ENCODE measurements at places on chromosomes 4 and X. TPM values are rescaled to one million over a fixed set of nuclear protein-coding genes. Genes with fewer than 3 reads are reported as not detected.

SUPT20HL2 gene
- not detected for total RNA-seq

SAT1 gene
- 1,194 TPM for total RNA-seq

MAGEB2 gene
- total RNA-seq: not detected

FAT1 gene
- 268 TPM for total RNA-seq

TMPRSS11B gene
- total RNA-seq: 0.05 TPM

GAGE13 gene
- not detected for total RNA-seq

PCDH7 gene
- 13.0 TPM for total RNA-seq

DDX53 gene
- not detected for total RNA-seq

CT47B1 gene
- total RNA-seq: not detected

Measured in airway epithelial cell (primary cell).